ENCODE measurements at places on chromosomes 7 and 10. TPM values are rescaled to one million over a fixed set of nuclear protein-coding genes. Genes with fewer than 3 reads are reported as not detected.

DNA sequence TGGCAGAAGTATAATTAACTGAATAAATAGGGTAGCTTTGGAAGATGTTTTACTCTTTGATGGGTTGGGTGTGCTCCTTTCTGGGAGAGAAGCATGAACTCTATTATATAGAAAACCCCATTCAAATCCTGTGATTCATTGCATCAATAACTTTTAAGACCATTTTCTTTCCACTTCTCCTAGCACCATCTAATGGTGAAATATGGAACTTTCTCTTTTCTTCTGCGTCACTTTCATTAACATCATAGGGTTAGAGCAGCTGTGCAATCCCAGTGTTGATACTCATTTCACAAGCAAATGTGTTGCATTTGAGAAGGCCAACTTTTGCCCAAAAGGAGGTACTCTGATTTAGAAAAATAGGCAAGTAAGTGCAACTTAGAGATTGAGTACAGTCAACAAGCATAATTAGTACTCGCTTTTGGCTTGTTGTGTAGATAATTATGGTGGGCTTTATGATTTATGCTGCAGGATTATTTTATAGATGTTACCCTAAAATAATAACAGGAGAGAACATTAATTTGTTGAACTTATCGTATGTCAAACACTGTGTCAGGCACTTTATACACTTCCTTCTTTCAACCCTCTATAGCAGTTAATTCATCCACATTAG, 92.9 kb downstream of the CPED1 start:
- DNase-seq: peak; percentile 52
- H3K4me3 ChIP-seq: no peak overlapping the region
- H3K27ac ChIP-seq: no peak overlapping the region

DNA sequence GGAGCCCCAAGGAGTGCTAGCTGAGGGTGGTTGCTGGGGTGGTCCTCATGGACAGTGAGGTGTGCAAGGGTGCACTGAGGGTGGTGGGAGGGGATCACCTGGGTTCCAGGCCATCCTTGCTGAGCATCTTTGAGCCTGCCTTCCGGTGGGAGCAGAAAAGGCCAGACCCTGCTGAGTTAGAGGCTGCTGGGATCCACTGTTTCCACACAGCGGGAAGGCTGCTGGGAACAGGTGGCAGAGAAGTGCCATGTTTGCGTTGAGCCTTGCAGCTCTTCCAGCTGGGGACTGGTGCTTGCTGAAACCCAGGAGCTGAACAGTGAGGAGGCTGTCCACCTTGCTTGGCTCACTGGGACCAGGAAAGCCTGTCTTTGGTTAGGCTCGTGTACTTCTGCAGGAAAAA, 34.9 kb downstream of the PRF1 start:
- no peak overlapping the region for H3K4me3 ChIP-seq
- peaks cover 12% of the 10 kb centered on the region for H3K4me1 ChIP-seq
- no peaks in the 10 kb centered on the region for H3K27me3 ChIP-seq
- H3K36me3 ChIP-seq: peaks cover 47% of the 10 kb centered on the region
- no peak overlapping the region for H3K27ac ChIP-seq
- no peak for DNase-seq

- DNase-seq: no peak
- H3K4me3 ChIP-seq: no peak overlapping the region
- no peak overlapping the region for H3K27ac ChIP-seq
- H3K27me3 ChIP-seq: no peaks in the 10 kb centered on the region
- no peaks in the 10 kb centered on the region for H3K36me3 ChIP-seq
Measured at GRCh38 chr7:31850601-31851000, 163.6 kb downstream of the PPP1R17 start.

DNA sequence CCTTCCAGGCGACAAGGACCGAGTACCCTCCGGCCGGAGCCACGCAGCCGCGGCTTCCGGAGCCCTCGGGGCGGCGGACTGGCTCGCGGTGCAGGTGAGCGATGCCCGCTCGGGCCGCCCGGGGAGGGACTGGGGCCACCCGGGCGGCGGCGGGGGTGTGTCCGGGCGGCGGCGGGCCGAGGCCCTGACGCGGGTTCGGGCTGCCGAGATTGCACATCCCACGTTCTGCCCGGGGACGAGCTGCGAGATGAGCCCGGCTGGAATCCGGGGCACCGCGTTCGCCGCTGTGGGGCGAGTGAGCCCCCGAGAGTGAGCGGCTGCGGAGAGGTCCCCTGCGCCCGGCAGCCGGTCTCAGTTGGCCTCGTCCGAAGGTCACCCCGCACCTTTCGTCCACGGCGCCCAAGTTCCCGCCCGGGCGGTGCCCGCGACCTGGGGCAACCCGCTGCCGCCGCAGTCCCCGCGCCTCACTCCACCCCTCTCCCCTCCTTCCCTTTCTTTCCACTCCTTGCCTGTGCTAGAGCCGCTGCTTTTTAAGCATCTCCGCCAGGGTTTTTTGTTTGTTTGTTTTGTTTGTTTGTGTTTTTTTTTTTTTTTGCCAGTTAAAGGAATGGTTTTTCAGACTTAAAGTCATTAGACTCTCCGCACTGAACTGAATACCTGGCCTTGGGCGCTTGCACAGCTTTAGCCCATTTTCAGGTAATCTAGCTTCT, 515 bp downstream of the RALA start:
- H3K4me1 ChIP-seq: peaks cover 6% of the 10 kb centered on the region
- H3K36me3 ChIP-seq: no peaks in the 10 kb centered on the region
- H3K4me3 ChIP-seq: peak overlapping the region; percentile 85
- peak overlapping the region; percentile 97 for H3K27ac ChIP-seq
- no peaks in the 10 kb centered on the region for H3K27me3 ChIP-seq

DNA sequence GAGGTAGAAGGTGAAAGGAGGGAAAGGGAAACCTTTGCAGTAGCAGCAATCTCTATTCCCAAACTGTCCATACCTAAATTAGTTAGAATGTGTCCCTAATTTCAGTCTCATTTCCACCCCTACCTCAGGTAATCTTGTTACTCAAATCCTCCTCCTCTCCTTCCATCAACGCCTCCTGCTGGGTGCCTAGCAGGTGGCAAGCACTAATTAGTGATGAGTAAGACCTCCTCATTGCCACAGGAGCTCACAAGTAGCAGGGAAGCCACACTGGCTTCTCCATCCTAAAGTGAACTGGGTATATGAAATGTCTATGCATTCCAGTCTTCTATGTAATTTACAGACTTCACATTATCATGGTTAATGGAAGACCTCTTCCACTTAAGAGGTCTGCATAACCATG, 25.7 kb upstream of the FAM133B start:
- H3K4me1 ChIP-seq: peaks cover 7% of the 10 kb centered on the region
- H3K27me3 ChIP-seq: no peaks in the 10 kb centered on the region
- H3K4me3 ChIP-seq: no peak overlapping the region
- H3K27ac ChIP-seq: no peak overlapping the region

GRCh38 chr7:157679607-157680006, 342.8 kb downstream of the DNAJB6 start:
- no peak for DNase-seq
- H3K4me3 ChIP-seq: no peak overlapping the region
- peaks cover 42% of the 10 kb centered on the region for H3K4me1 ChIP-seq
- H3K36me3 ChIP-seq: peaks cover 25% of the 10 kb centered on the region
- peaks cover 18% of the 10 kb centered on the region for H3K27me3 ChIP-seq
- no peak overlapping the region for H3K27ac ChIP-seq

GRCh38 chr10:11097686-11098085, 80.0 kb downstream of the CELF2 start:
- H3K4me1 ChIP-seq: peaks cover 17% of the 10 kb centered on the region
- H3K36me3 ChIP-seq: no peaks in the 10 kb centered on the region
- H3K27me3 ChIP-seq: no peaks in the 10 kb centered on the region

- H3K4me3 ChIP-seq: no peak overlapping the region
- no peaks in the 10 kb centered on the region for H3K36me3 ChIP-seq
- no peaks in the 10 kb centered on the region for H3K4me1 ChIP-seq
- no peak overlapping the region for H3K27ac ChIP-seq
- H3K27me3 ChIP-seq: no peaks in the 10 kb centered on the region
- DNase-seq: peak; percentile 20
Measured at GRCh38 chr10:125343118-125343925, 183.0 kb upstream of the CTBP2 start.

Gene ZPBP
- total RNA-seq: not detected

Gene RAPGEF5
- 76.4 TPM for total RNA-seq

Gene MMS19
- total RNA-seq: 63.6 TPM

DNA sequence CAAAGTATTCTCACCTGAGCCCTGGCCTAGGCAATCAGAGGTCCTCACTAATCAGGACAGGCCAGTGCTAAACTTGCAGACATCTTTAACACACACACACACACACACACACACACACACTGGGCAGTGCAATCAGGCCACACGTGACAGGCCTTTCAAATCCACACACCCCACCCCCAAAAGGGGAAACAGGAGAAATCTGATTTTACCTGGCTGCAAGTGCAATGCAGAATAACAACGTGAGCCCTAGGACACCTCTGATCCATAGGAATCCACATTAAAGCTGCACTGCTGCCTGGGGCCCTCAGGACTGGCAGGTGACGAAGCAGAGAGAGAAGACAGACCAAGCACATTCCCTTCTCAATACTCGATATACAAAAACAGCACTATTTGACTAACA, 218.9 kb downstream of the FAM107B start:
- no peak for DNase-seq
- no peak overlapping the region for H3K27ac ChIP-seq
- no peaks in the 10 kb centered on the region for H3K36me3 ChIP-seq
- H3K4me3 ChIP-seq: no peak overlapping the region
- H3K27me3 ChIP-seq: no peaks in the 10 kb centered on the region

- H3K4me3 ChIP-seq: no peak overlapping the region
- H3K36me3 ChIP-seq: no peaks in the 10 kb centered on the region
- no peak for DNase-seq
- H3K4me1 ChIP-seq: peaks cover 14% of the 10 kb centered on the region
- H3K27ac ChIP-seq: no peak overlapping the region
- H3K27me3 ChIP-seq: peaks cover 15% of the 10 kb centered on the region
Measured at GRCh38 chr7:139487366-139488080, 4.0 kb upstream of the KLRG2 start.

DNA sequence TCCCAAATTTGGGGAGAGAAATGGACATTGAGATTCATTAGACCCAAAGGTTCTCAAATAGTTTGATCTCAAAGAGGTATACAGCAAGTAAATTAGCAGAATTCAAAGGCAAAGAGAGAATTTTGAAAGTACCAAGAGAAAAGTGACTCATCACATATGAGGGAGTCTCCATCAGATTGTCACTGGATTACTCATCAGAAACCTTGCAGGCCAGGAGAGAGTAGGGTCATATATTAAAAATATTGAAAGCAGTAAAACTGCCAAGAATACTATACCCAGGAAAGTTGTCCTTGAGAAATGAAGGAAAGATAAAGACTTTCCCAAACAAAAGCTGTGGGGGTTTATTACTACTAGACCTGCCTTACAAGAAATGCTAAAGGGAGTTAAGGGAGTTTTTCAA, 140.6 kb downstream of the TMEM168 start:
- H3K36me3 ChIP-seq: no peaks in the 10 kb centered on the region
- H3K4me3 ChIP-seq: no peak overlapping the region
- H3K27me3 ChIP-seq: no peaks in the 10 kb centered on the region

GRCh38 chr10:130040351-130040750, 70.3 kb downstream of the C10orf143 start:
- H3K4me1 ChIP-seq: no peaks in the 10 kb centered on the region
- no peaks in the 10 kb centered on the region for H3K36me3 ChIP-seq
- H3K27ac ChIP-seq: no peak overlapping the region
- DNase-seq: no peak

DNA sequence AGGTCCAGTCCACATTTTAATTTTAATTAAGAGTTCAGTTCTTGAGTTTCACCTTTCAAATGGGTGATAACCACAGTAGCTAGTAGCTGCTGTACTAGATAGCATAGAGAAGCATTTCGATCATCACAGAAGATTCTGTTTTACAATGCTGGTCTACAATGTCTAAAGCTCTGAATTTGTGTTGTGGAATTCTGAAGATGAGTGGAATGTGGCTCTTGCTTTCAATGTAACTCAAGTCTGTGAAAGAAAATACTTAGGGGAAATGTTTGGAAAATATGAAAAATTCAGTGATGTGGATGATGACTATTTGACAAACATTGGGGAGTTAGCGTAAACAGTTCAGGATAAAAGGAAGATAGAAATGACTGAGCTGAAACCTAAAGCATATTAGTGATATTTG, 139.4 kb downstream of the GNAT3 start:
- no peak for DNase-seq
- H3K27ac ChIP-seq: no peak overlapping the region
- no peak overlapping the region for H3K4me3 ChIP-seq
- H3K36me3 ChIP-seq: no peaks in the 10 kb centered on the region

DNA sequence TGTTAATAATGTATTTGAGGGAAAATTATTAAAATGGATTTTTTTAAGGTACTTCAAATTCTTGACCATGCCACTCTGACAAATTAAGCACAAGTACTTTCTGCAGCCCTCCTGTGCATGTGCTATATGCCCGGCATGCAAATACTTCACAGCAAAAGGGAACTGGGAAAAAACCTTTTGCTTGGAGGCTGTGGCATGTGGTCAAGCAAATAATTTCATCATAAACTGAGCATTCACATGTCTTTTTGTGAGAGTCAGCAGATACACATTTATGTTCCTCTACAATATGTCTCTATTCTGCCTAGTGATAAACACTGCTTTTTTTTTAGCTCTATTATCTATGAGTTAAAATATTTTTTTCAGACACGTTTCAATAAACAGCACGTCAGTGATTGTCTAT, 53.7 kb upstream of the SEMA3A start:
- H3K4me1 ChIP-seq: no peaks in the 10 kb centered on the region
- H3K4me3 ChIP-seq: no peak overlapping the region
- H3K27me3 ChIP-seq: no peaks in the 10 kb centered on the region
- H3K36me3 ChIP-seq: no peaks in the 10 kb centered on the region
- H3K27ac ChIP-seq: no peak overlapping the region

DNA sequence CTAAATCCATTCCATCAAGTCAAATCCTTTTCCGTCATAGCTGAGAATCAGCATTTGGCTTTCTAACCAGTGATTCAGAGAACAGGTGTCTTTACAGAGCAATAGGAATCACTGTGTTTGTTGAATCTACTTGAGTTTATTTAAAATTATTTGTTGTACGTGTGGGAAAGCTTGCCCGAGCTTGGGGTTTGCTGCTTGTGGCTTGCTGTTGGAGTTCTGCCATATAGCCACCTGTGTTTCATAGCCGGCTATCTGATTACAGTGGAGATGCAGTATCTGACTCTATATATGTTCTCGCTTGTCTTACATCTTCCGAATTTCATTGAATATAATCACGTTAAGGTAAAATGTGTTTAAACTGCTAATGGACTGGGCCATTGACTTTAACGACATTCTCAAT, 274.3 kb upstream of the MKI67 start:
- H3K27me3 ChIP-seq: no peaks in the 10 kb centered on the region
- no peak overlapping the region for H3K4me3 ChIP-seq
- no peaks in the 10 kb centered on the region for H3K36me3 ChIP-seq
- no peak overlapping the region for H3K27ac ChIP-seq
- H3K4me1 ChIP-seq: no peaks in the 10 kb centered on the region

DNA sequence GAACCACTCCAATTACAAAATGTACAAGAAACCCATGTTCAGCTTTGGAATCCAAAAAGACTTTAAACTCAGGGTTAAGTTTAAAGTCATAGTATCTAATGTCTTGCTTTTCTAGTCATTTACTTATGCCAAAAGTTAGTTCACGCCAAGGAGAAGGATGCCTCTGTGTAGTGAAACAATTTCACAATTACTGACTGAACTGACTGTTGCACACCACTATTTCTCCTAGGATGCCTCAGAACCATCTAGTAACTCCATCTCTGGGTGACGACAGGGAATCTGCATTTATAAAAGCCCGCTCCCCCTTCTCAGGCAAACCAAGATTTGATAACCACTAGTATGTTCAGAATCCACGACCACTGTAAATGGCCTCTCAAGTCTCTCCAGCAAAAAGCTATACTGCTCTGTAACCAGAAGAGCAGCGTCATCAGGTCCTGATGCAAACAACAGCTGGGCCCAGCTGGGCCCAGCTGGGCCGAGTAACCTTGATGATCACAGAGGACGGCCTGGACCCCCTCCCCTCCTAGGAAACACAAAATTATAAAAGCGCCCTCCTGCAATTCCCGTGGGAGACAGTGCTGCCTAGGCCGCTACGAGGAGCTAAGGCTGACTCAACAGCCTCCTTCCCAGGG, 680 bp upstream of the ADO start:
- peaks cover 2% of the 10 kb centered on the region for H3K27me3 ChIP-seq
- H3K36me3 ChIP-seq: no peaks in the 10 kb centered on the region
